ENCODE measurements at places on chromosomes 2 and 18.

- no peak for DNase-seq
These were observed 20.0 kb downstream of the SLC66A2 start for GRCh38 chr18:79931475-79931874.

- no peak for DNase-seq
These were observed 104.2 kb downstream of the ASAP2 start for GRCh38 chr2:9310798-9311197.

GRCh38 chr2:83686863-83687262 lies 772.2 kb downstream of the SUCLG1 start:
- DNase-seq, result no peak

DNA sequence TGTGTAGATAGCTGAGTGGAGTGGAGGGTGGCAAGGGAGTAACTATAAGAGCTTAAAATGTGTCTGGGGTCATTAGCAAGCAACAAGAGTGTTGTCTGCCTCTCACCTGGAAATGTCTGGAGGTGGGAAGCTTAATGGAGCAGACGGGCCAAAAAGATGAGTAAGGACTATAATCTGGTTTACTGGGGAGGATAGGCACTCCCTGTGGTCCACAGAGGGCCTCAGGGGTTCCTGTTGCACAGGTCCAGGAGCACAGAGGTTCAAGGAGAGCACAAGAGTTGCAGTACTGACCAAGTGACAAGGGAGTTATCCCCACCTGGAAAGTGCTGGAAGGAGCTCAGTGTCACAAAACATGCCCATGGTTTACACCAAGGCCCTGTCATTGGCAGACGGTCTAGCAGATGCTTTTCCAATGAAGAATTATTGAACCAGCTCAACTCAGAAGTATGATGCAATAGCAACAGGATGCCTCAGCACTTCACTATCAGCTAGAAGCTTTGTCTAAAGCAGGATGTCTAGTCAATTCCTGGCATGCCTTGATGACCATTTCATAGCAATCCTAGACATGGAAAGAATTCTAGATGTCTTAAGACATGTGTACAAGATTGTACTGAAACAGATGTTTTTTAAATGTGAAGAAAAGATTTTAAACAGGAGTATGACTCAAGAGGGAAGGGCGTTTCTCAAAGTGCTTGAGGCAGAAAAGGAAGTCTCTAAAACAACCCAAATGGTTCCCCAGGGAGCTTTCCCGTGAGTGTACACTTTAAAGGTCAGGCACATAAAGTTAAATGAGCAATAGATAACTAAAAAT lies 62.9 kb upstream of the SERPINE2 start:
- DNase-seq, result no peak

GRCh38 chr2:120013597-120014223 lies 833 bp downstream of the EPB41L5 start:
- no peak for DNase-seq

DNA sequence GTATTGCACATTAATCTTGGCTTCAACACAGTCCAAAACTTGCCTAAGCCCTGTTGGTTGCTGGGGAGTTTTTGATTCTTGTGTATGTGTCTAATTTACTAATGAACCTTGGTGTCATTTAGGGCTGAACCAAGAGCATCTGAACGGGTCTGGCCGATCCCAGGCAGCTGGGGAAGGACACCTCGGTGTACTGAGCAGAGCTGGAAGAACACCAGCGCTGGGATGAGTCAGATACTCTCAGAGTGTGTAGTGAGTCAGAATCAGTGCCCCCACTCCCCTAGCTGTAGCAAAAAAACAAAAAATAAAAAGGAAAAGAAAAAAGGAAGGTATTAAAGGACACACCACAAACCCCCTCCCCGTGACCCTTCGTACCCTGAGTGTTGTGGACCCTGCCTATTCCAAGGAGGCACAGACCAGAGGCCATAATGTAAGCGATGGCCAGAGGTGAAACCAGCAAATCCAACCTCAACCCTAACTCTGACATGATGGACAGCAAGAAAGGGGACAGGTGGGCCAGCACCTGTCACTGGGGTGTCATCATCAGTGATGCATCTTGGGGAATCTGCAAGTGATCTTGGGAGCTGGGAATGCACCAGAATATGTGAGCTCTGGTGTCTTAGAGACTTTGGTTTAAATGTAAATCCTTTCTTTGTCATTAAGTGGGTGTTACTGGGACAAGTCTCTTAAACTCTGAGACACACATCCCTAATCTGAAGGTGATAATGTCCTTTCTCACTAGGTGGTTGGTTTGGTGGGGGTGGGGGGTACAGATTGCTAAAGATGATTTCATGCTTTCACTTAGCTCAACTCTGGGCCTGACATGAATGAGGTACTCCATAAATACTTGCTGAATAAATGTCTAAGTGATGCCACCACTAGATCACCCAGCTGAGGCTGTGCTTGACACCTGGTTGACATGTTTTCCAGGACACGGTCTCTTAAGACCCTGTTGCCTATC lies 34.2 kb upstream of the NCOA1 start:
- DNase-seq, result peak; percentile 37

GRCh38 chr18:36519358-36519757 lies 221.8 kb downstream of the FHOD3 start:
- DNase-seq, result no peak

DNA sequence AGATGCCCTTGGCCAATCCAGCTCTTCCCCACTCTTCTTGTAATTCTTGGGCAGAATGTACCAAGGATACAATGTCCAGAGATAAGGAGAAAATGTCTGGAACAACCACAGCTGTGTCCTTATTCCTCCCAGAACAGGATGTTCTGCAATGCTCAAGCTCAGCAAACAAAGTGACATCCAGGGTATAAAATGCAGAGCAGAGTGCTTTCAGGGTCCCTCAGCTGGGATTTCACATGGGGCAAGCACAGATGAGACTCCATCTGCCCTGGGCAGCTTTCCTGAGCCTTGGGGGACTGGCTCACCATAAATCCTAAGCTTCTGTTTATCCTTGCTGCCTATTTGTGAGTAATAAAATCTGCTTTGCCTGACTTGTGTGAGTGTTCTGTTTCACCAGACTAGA lies 127.4 kb downstream of the VAPA start:
- DNase-seq, result no peak

Measured in activated T-cell treated with anti-CD3 and anti-CD28 coated beads, Interleukin-2, amount 50 U/mL, for 48 hours (primary cell).